ENCODE measurements at places on chromosomes 7 and 10. TPM values are rescaled to one million over a fixed set of nuclear protein-coding genes. Genes with fewer than 3 reads are reported as not detected.

- no peak for DNase-seq
Measured at GRCh38 chr10:61987951-61988379, 86.5 kb downstream of the ARID5B start.

- DNase-seq, result no peak
Measured at GRCh38 chr10:21607907-21608306, 73.9 kb downstream of the MLLT10 start.

GRCh38 chr10:89609833-89610346 is 35.2 kb downstream of the PANK1 start:
- DNase-seq, result no peak

GRCh38 chr7:127588019-127588696 is at the start of gene ARF5:
Gene ARF5 (plus strand): TSS chr7:127588411. CDS start chr7:127588499, 88 bp downstream.
- DNase-seq, result peak; percentile 89

Gene FAM25C
- not detected for total RNA-seq
